ENCODE measurements at places on chromosomes 6 and 20.

DNA sequence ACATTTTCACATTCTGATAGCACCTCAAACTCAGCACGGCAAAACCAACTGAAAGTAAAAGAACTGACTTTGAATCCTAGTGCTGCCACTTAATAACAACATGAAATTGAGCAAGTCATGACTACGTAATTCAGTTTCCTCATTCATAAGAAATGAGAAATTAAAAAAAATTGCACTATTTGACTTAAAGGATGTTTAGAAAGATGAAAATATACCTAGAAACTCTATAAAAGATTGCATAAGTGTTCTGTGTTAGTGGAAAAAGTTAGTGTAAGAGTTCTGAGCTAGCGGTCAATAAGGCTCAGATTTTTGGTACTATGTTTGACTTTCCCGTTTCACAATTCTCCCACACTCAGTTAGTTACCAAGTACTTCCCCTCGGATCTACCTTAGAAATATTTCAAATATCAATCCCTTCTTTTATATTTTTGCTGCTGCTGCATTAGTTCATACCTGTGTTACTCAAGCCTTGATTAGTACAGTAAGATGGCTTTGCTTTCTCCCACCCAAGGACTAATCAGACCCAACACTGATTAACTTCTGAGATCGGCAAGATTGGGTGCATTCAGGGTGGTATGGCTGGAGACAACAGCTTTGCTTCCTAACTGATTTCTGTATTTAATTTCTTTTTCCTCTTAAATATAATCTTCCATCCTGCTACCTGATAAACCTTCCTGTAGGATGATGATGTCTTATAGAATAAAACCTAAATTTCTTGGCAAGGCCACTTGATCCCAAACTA lies 25.9 kb downstream of the ECHDC1 start:
- DNase-seq: no peak

GRCh38 chr6:15517600-15517999 lies 145.2 kb downstream of the DTNBP1 start:
- no peak for DNase-seq

DNA sequence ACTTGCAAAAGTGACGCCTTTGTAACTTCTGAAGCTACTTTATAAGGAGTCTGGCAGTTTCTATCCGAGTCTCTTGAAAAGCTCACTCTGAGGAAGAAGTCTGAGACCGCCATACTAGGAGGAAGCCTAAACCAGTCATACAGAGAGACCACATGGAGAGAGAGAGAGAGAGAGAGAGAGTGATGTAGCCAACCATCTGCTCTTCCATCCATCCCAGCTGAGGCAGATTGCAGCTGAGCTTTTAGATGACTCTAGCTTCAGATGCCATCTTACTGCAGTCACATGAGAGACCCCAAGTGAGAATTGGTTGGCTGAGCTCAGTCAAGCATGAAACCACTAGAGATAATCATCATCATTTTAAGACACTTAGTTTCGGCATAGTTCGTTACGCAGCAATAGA lies 15.0 kb upstream of the DTNBP1 start:
- DNase-seq: no peak

DNA sequence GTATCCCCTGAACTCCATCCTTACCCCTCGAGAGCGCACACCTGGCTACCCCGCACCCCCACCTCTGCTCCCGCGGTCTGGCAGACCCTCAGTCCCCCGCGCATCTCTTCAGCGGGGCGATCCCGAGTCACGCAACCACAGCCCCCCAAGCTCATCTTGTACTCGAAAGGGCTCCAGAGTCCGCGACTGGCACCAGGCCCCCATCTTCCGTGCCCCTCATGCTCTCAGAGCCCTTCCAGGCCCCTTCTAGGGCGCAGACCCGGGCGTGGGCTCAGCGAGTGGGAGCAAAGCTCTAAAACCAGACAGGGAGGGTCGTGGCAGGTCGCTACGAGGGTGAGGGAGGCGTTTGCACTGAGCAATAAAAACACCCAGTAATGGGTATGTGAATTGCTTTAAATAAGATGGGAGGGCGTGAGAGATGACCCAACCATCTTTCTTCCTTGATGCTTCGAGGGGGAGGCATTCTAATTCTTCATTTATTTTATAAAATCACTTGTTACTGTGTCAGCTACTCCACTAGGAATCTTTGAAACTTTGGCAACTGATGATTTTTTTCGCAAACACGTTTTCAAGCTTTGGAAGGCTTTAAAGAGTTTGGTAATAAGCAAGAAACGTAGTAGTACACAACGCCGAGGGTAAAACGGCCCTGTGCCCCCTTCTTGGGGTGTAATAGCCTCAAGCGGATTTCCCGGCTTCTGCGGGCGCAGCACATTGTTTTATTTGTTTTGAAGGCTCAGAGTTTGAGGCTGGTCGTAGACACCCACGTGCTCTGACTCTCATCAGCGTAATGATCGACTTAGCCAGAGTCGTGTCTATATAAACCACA lies 42.6 kb upstream of the SUPT3H start:
- no peak for DNase-seq

DNA sequence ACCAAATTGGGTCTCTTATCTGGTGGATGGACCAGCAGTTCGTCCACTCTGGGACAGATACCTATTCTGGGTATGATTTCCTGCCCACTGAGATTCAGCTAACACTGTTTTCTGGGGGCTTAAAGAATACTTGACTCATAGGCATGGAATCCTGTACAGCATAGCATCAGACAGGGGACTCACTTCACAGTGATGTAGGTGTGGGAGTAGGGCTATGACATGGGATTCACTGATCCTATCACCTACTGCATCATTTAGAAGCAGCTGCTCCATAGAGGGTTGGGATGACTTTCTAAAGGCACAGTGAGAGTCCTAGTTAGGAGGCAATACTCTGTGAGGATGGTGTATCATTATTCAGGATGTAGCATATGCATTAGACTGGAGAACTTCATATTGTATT lies 74.5 kb upstream of the AHI1 start:
- no peak for DNase-seq

GRCh38 chr6:111736005-111736608 lies 130.4 kb upstream of the TRAF3IP2 start:
- DNase-seq: no peak

DNA sequence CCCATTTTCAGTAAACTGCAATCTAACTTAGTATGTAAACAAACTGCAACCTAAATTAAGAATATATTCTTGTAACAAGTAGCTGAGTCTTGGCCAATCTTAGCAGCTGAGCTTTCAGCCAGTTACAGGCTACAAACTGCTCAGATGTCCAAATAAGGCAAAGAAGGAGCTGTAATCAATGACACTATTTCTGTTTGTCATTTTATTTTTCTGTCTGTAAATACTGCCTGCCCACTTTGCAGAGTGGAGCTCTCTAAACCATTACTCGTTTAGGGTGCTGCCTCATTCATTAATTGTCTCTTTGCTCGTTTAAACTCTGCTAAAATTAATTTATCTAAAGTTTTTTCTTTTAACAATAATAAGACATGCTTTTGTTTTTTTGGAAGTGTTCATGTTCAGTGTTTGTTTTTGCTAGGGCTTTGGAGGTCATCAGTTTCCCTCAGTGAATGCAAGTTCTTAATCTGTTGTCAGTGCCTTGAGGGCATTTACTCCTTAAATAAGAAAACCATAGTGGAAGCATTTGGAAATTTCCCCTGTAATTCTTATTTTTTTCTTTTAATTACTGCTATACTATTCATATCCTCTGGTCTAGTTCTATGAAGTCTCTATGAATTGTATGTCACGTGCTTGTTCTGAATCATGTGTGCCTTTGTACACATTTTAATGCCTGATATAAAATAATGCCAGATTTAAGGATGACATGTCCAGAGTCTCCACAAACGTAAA lies 3.6 kb upstream of the PRL start:
- no peak for DNase-seq

DNA sequence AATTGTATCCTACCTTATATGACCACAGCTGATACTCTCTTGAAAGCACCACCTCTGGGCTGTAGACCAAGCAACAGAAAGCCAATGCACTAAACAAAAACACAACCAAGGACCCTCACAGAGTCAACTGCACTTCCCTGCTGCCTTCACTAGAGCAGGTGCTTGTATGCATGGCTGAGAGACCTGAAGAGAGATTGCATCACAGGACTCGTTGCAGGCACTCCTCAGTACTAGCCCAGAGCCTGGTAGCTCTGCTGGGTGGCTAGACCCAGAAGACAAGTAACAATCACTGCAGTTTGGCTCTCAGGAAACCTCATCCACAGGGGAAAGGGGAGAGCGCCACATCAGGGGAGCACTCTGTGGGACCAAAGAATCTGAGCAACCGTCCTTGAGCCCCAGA lies 521.6 kb upstream of the IMPG1 start:
- no peak for DNase-seq

DNA sequence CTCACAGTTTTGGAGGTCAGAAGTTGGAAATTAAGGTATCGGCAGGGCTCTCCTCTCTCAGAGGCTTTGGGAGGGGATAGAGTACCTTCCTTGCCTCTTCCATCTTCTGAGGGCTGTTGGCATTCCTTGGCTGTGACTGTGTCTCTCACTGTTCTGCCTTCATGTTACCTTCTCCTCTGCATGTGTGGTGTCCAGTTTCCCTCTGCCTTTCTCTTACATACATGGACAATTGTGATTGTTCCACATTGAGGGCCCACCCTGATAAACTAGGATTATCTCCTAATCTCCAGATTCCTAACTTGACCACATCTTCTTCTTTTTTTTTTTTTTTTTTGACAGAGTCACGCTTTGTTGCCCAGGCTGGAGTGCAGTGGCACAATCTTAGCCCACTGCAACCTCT lies 72.1 kb upstream of the SPACA1 start:
- no peak for DNase-seq

- DNase-seq: no peak
Measured at GRCh38 chr6:17730078-17730704, 23.5 kb upstream of the NUP153 start.

DNA sequence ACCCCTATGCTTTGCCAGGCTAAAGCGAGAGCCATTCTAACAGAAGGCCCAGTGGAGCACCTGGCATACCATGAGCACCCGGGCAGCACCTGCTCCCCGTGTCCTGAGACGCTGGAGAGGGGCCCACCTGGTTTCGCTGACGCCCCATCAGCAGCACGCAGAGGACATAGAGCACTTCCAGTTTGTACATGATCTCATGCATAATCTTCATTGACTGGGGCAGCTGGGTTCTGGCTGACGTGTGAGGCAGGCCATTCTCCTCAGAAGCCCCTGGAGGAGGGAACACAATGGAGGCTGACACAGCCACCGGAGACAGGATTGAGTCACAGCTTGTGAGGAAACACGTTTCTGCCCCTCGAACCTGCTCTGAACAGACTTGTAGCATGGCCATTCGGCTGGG lies 65.4 kb downstream of the MYH7B start:
- DNase-seq: no peak

DNA sequence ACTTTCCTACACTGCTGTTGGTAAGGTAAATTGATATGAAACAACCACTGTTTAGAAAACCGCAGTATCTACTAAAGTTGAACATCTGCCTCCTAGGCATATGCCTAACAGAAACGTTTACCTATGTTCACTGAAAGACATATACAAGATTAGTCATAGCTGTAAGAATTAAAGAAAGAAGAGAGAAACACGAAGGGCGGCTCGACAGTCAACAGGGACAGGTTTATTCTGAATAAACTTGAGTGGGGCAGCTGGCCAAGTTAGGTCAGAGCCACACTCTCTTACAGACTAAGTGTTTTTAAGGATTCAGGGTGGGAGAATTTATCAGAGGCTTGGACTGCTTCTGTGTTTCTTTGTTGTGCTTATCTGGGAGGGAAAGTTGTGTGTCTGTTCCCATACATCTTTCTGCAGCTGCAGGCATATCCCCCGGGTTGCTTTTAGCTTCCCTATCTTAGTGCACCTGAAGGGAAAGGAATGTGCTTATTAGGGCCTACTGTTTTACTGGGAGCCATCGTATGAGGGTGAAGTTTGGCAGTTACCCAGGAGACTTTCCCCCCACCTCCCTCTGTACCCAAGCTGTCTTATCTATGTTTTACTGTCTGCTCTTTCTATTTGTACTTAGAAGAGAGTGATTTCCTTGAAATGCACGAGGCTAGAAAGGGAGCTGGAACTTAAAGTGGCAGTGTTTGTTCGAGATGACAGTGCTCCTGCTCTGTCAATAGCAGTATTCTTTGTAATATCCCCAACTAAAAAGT lies 20.4 kb downstream of the PROCR start:
- no peak for DNase-seq

- no peak for DNase-seq
Measured at GRCh38 chr6:151121900-151122299, 117.9 kb upstream of the AKAP12 start.

DNA sequence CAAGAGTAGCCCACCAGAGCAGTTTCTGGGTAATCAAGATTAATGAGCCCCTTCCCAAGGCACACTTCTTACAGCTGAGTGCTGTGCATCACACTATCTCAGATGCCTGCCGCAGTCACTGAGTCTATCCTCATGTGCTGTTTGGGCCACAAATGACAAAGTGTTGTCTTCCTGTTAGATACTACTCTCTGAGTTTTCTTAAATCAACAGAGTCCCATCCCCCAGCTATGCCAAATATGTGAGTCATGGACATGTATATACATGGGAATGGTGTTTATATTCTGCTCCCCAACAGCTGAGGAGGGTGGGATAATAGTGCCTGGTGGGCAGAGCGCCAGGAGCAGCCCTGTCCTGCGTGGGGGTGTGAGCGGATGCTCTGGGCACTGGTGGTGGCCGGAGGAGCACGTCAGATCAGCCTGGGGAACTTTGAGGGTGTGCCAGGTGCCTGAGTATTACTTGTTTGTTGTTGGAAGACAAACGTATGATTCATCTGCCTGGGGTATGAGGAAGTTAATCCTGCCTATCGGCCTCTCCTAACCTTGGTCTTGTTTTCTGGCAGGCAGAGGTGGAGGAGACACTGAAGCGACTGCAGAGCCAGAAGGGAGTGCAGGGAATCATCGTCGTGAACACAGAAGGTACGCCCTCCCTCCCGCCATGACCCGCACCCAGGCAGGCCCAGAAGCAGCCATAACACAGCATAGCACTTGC lies 9.6 kb downstream of the DYNLRB1 start:
- DNase-seq: no peak

DNA sequence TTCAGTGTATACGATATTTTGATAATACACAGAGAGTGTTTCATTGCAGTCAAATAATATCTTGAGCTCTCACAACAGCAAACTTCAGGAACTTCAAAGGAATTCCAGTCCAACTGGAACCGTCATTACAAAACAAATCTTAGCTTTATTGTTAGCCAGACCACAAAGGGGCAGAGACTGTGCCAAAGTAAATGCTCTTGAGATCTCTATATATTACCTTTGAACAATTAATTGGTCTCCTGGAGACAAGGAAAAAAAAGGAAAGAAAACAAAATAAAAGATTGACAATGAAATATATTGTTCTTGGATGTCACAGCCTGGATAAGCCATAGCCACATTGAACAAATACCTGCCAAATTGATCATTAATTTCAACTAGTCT lies 70.0 kb downstream of the FOXC1 start:
- no peak for DNase-seq
